GM23338 (cell line): ENCODE measurements at places on chromosomes 7 and 10. TPM values are rescaled to one million over a fixed set of nuclear protein-coding genes. Genes with fewer than 3 reads are reported as not detected.

Gene PIK3AP1
- 0.65 and 0.68 TPM in 2 replicates for polyA plus RNA-seq

GRCh38 chr10:128550045-128550444 is 423.8 kb upstream of the MKI67 start:
- no peak for DNase-seq

Gene TMEM176B
- 0.42 and 0.83 TPM in 2 replicates for polyA plus RNA-seq

Gene BEND7
- 3.1 and 3.7 TPM in 2 replicates for polyA plus RNA-seq

Gene COL26A1
- polyA plus RNA-seq: 17.8 and 20.6 TPM in 2 replicates

Gene SCART1
- not detected in 2 replicates for polyA plus RNA-seq

Gene APBB1IP
- 0.07 and 0.16 TPM in 2 replicates for polyA plus RNA-seq

DNA sequence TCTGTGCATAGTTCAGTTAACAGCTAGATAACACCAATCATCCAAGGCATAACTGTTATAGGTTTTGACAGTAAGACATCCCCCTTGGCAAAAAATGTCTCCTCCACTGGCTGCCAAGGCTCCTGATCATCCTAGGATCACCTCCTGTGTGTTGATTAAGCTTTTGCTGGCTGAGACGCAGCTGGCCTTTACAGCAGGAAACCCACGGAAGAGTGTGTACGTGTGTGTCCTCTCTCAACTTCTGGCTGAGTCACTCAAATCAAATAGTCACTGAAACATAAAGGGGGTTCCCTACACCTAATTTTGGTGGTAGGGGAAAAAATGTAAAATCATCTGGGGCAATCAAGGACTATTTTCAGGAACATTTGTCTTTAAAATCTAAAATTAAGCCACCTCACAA is 208.8 kb downstream of the CTNNA3 start:
- DNase-seq: no peak

Gene POMZP3
- 6.8 and 8.7 TPM in 2 replicates for polyA plus RNA-seq

Gene PCLO
- polyA plus RNA-seq: 8.6 and 9.1 TPM in 2 replicates

- DNase-seq: no peak
Measured at GRCh38 chr7:151825721-151826120, 51.2 kb downstream of the PRKAG2 start.

GRCh38 chr10:122475591-122476332 is 14.4 kb downstream of the HTRA1 start:
- DNase-seq: peak; percentile 66

DNA sequence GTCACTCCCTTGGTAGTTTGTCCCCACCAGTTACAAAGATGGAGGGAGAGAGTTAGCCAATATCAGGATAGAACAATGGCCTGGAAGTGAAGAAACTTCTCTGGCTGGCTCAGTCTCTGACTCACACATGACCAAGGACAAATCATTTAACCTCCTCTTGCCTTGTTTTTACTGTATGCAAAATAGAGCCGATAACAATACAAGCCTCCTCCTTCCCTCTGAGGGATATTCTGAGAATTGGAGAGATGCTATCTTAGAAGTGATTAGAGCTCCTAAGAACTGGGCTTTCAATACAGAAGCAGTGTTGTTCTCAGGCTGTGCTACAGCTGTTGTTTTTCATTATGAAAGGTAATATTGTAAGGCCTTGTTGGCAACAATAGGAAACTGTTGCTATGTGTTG is 87.7 kb upstream of the EGR2 start:
- DNase-seq: no peak

GRCh38 chr10:91778485-91778884 is 19.7 kb upstream of the TNKS2 start:
- DNase-seq: peak; percentile 47

- DNase-seq: no peak
Measured at GRCh38 chr7:121447911-121448300, 51.8 kb upstream of the FAM3C start.

- DNase-seq: no peak
Measured at GRCh38 chr7:130970696-130971095, 236.7 kb upstream of the KLF14 start.

DNA sequence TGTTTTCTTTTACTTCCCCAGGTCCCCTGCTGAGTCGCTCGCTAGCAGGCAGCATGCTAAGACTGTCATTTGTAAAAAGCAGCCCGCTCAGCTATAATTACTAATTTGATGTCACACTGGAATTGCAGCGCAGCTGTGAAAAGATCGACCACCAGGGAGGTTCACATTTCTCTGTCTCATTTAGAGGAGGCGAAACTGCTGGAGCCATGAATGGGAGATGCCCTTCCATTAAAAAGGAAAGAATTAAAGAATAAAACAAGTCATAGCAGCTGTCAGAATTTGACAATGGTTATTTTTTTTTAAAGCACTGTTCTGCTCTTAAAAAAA is 153.5 kb downstream of the PIP4K2A start:
- DNase-seq: no peak

DNA sequence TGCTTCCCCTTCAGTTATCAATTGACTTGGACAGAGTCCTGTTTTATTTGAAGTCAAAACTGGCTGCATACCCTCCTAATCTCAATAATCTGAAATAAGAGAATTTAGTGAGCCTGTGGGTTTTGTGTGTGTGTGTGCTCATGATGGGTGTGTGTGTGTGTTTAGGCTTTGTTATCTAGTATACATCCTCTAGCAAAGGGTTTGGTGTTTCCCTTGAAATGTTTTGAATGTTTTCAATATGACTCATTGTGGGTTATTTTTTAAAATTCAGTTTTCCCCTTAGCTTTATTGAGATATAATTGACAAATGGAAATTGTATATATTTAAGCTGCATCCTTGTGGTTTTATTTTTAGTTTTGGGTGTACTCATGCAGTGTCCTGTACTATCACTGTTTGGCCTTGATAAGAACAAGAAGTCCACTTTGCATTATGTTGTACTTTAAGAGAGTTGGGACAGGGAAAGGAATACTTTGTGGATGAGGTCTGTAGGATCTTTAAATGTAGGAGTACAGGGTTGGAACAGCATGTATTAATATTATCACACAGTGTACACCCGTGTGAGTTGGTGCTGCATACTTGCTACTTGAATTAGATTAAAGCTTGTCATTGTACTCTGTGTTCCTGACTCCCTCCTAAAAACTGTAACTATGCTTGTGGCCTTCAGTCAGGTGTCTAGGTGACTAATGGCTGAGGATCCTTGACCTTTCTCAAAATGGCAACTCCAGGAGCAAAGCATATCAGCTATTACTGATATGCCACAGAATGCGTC is 58.3 kb downstream of the VCL start:
- DNase-seq: no peak

GRCh38 chr10:92756201-92757065 is 66.7 kb downstream of the HHEX start:
- no peak for DNase-seq

DNA sequence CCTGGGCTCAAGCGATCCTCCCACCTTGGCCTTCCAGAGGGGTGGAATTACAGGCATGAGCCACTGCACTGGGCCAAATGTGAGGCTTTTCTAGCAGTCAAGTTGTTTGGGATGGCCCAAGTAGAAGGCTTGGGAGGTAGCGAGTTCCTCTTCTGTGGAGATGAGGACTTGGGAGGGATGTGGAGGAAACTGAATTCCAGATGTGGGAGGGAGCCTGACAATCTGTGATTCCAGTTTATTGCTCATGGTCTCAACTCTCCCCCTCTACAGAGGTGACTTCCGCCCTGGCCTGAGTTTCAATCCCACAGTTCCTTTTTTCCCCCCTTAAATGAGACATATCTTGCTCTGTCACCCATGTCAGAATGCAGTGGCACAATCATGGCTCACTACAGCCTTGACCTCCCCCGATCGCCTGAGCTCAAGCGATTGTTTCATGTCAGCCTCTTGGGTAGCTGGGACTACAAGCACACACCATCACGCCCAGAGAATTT is 3.4 kb downstream of the STYXL1 start:
- no peak for DNase-seq

Gene HABP2
- polyA plus RNA-seq: not detected in 2 replicates
